ENCODE measurements at places on chromosomes 2 and 18.

DNA sequence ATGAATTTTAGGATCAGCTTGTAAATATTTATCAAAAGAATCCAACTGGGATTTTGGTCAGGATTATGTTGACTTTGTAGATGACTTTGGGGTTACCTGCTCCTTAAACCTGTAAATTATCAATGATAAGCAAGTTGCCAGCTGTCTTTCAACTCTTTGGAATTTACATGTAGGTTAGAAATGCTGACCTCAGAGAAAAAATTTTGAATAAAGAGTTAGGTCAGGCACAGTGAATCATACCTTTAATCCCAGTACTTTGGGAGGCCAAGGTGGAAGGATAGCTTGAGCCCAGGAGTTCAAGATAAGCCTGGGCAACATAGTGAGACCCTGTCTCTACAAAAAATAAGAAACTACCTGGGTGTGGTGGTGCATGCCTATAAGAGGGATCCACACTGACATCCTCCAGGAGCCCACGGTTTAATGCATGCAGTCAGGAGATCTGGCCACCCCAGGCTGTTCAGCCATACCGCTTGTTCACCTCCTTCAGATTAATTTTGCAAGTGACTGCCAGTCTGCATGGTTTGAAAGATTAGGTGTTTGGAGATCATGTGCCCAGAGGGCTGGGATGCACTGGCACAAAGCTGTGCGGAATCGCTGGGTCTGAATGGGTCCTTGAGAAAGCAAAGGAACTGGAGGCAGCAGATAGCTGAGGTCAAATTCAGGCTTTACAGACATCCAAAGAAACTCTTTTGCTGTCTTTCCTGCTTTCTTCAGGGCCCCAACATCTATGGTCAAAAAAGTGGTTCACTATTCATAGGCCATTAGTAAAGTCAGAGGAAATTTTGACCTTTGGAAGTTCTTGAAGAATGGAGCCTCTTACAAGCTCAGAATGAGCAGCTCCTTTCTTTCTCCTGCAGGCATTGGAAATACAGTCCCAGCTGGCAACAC is 83.4 kb upstream of the TXNDC2 start:
- no peak for DNase-seq

GRCh38 chr2:29495068-29495467 is 379.9 kb downstream of the CLIP4 start:
- DNase-seq = no peak

- no peak for DNase-seq
These were observed 31.8 kb upstream of the MTX2 start for GRCh38 chr2:176237456-176237855.

- no peak for DNase-seq
These were observed 84.5 kb downstream of the ANKRD12 start for GRCh38 chr18:9221040-9221439.

- DNase-seq = no peak
These were observed 17.3 kb upstream of the RHOB start for GRCh38 chr2:20429528-20429927.

DNA sequence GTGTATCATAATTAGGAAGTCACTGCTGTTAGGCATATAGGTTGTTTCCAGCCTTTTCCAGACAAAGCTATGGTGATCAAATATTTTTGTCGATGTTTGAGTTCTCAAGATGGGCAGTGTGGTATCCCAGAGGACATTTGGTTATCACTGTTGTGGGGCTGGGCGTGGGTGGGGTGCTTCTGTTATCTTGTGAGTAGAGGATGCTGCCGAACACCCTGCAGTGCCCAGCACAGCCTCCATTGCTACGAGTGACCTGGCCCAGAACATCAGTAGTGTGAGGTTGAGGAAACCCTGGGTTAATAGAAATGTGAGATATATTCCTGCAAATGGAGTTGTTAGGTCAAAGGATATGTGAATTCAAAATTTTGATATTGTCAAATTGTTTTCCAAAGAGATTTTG is 33.2 kb downstream of the ZNF236 start:
- no peak for DNase-seq

DNA sequence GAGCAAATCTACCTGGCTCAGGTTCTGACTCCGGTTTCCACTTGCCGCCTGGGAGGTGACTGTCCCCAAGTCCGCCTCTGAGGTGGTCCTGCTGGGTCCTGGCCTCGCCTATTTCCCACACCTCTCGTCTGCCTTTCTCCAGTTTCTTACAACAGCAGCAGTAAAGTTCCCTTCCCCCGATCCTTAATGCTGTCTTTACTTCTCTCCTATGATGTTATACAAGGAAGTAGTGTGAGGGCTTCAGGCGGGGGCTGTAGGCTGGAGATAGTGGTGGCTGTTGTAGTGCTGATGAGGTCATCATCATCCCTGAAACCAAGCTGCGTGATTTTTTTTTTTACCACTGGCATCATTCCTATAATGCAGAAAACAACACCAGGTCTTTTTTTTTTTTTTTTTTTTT is 18.9 kb downstream of the TGIF1 start:
- no peak for DNase-seq

GRCh38 chr2:151297882-151298281 is 8.4 kb upstream of the NMI start:
- DNase-seq = no peak

GRCh38 chr2:26675651-26676255 is 16.8 kb upstream of the KCNK3 start:
- DNase-seq = no peak

DNA sequence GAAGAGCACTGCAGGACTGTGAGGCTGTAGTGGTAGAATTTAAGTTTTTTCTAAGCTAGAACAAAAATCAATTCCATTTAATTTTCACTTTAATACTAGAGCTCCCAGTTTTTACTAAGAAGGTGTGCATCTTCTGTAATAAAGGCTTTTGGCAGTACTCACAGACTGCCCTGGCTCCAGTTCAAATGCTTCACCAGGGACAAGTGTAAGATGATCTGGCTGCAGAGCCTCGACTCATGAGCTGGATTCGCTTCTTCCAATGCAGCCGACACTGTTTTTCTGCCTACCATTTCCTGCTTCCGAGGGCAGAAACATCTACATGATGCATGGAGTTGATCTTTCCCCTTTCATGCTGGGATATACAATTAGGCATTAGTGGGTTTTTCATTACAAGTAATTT is 87.0 kb downstream of the FARSB start:
- no peak for DNase-seq

- DNase-seq = no peak
These were observed 10.8 kb upstream of the NEU4 start for GRCh38 chr2:241798081-241798630.

GRCh38 chr2:225937625-225938187 is 538.2 kb downstream of the NYAP2 start:
- DNase-seq = no peak

DNA sequence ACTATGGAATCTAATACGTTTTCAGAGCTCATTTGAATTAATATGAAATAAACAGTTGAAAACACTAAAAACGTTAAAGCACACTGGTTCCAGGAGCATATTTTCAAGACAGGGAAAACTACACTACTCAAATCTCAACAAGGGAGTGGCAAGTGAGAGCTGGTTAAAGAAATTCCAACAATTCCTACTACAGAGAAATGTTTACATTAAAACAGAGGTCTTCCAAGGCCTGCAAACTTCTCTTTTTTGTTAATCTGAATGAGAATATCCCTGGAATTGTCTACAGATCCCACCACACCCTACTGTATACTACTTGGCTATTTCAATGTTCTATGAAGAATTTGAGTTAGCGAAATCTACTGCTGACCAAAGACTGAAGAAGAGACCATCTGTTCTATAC is 231.5 kb downstream of the ZEB2 start:
- DNase-seq = no peak

GRCh38 chr2:172701250-172701649 is 34.4 kb upstream of the RAPGEF4 start:
- DNase-seq = no peak

- DNase-seq = no peak
These were observed 18.1 kb downstream of the ZAP70 start for GRCh38 chr2:97731274-97732020.

GRCh38 chr18:69885841-69886531 is 61.7 kb downstream of the CD226 start:
- DNase-seq = no peak

GRCh38 chr18:11268153-11268552 is 118.8 kb upstream of the PIEZO2 start:
- DNase-seq = no peak

- DNase-seq = no peak
These were observed 16.3 kb downstream of the CNDP2 start for GRCh38 chr18:74512321-74513053.

- no peak for DNase-seq
These were observed 3.4 kb downstream of the ZNF521 start for GRCh38 chr18:25348386-25349130.

- no peak for DNase-seq
These were observed 87.1 kb upstream of the LYPD1 start for GRCh38 chr2:132757002-132757589.

GRCh38 chr2:230797515-230798495 is 66.9 kb upstream of the ITM2C start:
- no peak for DNase-seq

- DNase-seq = no peak
These were observed 1228.3 kb upstream of the CHAC2 start for GRCh38 chr2:52539026-52539970.

- DNase-seq = no peak
These were observed 191.0 kb downstream of the TCF4 start for GRCh38 chr18:55396979-55397378.

GRCh38 chr2:30679426-30680088 is 127.7 kb downstream of the CAPN13 start:
- DNase-seq = no peak

Data from SHP77 (cell line).